Activated T-cell treated with anti-CD3 and anti-CD28 coated beads, Interleukin-2, amount 50 U/mL, for 48 hours (primary cell): ENCODE measurements at places on chromosomes 7 and 10.

DNA sequence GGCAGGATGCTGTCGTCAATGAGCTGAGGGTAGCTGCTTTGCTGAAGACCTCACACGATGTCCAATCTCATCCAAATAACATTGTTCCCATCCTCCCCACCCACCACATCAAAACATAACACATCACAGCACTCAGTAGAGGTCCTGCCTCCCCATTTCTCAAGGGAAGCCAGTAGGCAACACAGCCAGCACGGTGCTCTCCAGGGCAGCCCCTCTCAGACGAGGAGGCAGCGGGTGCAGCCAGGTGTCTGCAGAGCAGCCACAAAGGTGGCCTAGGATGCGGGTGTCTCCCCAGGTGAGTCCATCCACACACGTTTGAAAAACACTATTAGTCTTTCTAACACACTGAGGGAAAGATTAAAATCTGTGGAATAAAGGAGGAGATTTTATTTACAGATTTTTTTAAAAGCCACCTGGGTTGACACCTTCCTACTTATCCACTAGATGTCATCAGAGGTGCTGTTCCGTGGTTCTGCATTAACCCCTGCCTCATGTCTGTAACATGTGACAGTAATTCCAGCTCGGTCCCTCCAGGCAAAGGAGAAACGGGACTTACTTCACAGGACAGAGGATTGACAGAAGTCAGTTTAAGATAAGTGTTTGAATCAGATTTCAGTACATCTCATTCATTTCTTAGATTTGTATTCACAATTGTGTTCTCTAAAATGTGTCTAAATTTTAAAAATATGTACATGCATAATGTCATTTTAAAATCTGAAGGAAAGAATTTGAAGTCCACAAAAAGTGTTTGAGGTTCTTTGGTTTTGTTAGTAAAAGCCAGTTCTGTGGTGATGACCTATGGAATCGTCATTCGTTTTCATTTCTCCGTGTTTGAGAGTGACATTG lies 68.0 kb downstream of the LANCL2 start:
- no peak for DNase-seq

DNA sequence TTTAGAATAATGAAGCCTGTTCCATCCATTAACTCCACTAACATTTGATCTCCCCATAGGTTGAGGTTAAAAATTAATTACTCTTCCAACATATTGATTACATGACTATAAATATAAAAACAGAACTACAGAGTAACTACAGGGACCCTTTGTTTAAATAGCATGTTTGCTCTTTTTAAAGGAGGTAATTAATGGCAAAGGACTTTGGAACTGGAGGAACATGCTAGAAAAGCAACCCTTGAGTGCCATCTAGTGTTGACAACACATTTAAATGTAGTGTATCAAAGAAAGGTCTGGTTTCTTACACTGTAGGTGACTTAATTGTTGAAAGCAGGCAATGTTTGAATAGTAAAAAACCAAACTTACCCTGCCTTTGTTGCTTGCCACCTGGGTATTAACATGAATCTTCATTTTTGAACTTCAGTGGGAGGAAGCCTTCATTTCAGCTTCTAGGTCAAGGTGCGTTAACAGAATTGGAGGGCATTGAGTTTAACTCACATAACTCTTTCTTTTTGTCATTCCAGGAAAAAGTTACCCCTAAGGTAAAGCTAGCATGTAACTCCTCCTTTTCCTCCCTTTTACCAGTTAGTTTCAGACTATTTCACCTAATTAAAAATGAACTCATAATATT lies 52.6 kb upstream of the CAPZA2 start:
- no peak for DNase-seq

GRCh38 chr7:47806701-47807103 lies 141.6 kb downstream of the PKD1L1 start:
- no peak for DNase-seq

- DNase-seq, result no peak
These were observed 26.8 kb downstream of the COBL start for GRCh38 chr7:51289623-51290303.

- DNase-seq, result no peak
These were observed at the start of gene TAS2R38 for GRCh38 chr7:141973673-141974072. Gene TAS2R38, minus strand, starts transcription at chr7:141973773. Its CDS starts 84 bp downstream, at chr7:141973689.

- DNase-seq, result no peak
These were observed 19.2 kb downstream of the PDK4 start for GRCh38 chr7:95577137-95577536.
